GM12891 (cell line): ENCODE measurements at places on chromosomes 2 and 18.

- DNase-seq: no peak
These were observed 1096.6 kb downstream of the TSN start for GRCh38 chr2:122851972-122852531.

DNA sequence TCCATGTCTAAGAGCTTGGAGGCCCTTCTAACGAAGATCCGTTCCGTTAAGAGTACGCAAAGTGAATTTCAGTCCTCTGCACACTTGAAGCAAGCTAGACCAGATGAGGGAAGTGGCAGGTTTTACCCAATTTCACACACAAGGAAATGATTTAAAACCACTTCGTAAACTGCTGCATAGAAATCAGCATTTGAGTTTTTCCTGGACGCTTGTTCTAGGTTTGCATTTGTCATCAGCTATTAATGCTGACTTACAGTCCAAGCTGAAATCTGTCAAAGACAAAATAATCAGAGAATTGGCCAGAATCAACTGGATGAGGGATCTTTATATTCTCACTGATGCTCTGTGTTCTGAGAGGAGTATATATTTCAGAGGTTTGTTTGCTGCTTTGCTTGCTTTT, 117.6 kb upstream of the RASGRP3 start:
- DNase-seq: no peak

- DNase-seq: no peak
These were observed 196.9 kb downstream of the INO80D start for GRCh38 chr2:205889114-205889513.

GRCh38 chr2:168426861-168427260, 29.2 kb upstream of the CERS6 start:
- no peak for DNase-seq

GRCh38 chr2:65153515-65153914, 23.6 kb upstream of the RAB1A start:
- DNase-seq: no peak

DNA sequence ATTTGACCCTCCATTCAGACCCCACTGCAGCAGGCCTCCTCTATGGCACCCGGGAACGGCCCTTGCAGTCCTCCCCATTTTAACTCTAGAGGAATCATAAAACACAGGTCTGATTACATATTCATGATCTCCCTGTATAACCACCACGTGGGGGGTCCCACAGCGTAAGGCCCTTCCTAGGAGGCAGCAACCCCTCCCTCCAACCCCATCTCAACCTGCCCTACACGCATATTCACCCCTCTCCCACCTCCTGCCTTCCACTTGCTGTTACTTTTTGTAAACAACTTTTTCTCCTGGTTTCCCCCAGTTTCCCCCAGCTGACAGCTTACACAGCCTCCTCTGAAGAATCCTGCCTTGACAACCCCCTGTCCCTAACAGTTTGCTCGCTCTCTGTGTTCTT, 85.1 kb upstream of the FOXI3 start:
- DNase-seq: no peak

- no peak for DNase-seq
These were observed 224.9 kb downstream of the VAPA start for GRCh38 chr18:10138719-10139118.
